ENCODE measurements at places on chromosomes 2 and 18.

DNA sequence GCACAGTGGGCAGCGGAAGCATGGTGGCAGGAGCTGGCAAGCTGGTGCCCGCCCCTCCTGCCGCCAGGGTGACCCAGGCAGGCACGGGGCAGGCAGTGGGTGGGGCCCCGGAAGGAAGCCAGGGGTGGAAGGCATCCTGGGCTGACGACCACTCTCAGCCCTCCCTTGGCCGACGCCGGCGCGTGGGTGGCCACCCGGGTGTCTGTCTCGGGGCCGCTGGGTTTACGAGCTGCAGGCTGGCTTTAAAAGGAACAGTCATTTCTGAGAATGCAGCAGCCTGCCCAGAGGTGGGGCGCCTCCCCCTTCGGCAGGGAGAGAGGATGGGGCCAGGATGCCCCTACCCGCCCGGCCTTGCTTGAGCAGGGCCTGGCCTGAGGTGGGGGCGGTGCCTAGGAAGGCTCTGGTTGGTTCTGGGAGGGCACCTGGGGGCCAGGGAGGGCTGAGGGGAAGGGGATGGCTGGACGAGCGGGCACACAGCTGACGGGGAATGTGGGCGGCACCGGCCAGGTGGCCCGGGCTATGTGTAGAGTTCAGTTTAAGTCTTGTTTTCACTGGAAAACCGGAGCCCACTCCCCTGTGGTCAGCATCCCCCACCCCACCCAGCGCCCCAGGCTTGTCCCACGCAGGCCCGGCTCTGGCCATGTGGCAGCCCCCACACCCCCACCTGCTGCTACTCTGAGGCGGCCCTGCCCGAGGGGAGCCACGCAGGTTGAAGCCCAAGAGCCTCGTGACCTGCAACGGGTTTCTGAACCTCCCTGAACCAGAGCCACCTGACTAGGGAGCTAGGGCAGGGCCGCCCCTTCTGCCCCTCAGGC, 6.3 kb downstream of the BOK start:
- no peak for DNase-seq

DNA sequence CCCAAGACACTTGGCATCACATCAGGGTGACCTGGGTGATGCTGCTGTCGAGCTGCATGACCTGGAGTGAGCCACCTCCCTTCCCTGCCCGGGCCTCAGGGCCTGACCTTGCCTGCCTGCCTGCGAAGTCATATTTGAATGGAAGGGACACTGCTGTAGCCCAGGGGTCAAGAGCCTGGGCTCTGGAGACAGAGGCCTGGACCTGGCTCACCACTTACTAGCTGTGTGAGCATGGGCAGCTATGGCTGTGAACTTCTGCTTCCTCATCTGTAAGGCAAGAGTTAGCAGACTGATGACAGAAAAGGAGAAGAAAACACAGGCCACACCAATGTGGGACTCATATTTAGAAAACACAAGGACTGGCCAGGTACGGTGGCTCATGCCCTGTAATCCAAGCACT, 118.7 kb downstream of the ZFP36L2 start:
- DNase-seq = no peak

DNA sequence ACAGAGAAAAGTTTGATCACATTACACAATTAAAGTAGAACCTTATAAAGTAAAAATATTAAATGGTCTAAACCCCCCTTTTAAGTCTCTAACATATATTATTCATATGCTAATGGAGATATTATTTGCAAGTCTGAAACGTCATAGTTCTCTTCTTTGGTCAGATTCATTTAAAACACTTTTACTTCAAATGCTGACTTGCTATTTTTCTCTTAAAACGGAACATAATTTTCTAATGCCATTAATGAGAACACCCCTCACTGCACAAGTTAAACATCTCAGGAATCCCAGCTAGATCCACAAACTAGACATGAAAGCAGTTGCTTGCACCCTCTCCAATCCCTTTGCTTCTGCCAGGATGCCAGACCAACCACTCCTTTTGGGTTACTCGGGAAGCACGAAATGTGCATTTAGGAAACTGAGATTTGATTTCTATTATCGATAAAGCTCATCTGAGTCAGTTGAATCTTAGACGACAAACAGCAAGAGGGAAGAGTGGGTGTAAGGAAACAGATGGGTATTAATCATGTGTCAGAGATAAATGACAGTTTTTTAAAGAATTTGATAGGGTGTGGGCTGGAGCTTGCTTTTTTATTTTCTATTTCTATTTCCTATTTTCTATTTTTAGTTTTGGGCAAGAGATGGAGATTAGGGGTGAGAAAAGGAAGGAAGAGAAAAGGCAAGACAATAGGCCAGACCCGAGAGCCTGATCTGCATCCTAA, 1.5 kb downstream of the ADD2 start:
- DNase-seq = no peak

DNA sequence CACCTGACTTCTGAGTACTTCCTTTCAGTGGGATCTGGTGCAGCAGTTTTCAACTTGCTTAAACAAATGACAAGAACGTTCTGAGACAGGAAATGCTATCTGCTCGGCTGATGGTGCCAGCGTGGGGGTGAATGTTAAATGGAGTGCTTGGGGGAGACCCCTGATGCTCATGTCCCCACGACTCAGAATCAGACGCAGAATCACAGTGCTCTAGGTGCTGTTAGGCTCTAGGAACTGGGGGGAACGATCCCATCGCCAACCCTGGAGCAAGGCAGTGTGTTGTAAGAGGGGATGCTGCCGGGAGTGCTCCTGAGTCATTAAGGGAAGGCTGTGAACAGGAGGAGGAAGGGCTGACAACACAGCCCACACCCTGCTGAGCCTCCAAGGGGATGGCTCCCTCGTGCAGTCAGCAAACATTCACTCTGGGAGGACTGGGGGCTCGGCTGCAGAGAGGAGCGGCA, 34.1 kb upstream of the KCNF1 start:
- no peak for DNase-seq

GRCh38 chr2:105070010-105070865, 32.4 kb downstream of the MRPS9 start:
- DNase-seq = no peak

DNA sequence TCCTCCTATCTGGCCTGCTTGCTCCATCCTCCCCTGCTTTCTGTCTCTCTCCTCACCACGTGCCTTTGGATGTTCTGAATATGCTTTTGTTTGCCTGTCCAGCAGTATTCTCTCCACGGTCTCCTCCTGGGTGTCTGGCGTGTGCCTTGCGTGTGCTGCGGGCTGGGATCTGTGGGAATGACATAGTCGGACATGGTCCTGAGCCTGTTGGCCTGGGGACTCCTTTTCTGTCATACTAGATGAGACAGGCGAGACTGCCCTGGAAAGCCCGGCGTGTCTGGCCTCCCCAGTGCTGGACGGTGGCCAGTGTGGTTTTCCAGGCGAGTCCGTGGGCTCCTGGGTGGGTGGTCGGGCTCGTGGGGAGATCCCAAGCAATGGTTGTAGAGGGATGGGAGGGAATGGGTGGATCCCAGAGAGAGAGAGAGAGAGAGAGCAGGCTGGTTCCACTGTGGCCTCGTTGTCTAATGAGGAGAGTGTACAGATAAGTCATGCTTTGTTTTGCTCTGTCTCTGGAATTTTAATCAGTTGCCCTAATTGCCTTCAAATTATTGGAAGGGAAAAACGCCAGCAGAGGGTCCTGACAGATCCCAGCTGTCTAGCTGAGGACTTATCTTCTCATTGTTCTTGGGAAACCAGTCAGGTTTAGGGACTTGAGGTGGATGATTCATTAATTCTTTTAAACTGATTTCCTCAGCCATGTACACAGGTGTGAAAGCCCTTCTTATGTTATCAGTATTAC, 58.3 kb downstream of the HPCAL1 start:
- no peak for DNase-seq

- no peak for DNase-seq
Measured at GRCh38 chr2:38214209-38214717, 138.3 kb upstream of the CYP1B1 start.

DNA sequence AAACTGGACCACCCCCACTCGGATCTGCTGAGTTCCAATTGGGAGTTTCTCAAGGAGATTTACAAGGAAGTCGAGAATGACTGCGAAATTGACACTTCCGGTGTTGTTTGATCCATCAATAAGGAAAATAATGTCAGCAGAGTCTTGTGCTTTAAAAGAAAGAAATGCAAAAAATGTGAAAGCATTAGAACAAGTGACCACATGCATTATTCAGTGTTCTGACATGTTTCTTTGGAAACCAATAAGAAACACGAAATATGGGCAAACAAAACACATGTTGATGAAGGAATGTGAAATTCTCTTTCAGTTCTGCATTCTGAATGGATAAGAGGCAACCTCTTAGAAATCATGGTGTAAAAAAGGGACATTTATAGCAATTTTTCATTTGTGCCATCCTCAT, 25.9 kb downstream of the COL6A3 start:
- DNase-seq = no peak

- no peak for DNase-seq
Measured at GRCh38 chr2:15688924-15689568, 97.4 kb downstream of the DDX1 start.

- DNase-seq = no peak
Measured at GRCh38 chr2:161159456-161160225, 587 bp upstream of the TANK start.

GRCh38 chr2:216478151-216478550, 20.5 kb upstream of the RPL37A start:
- no peak for DNase-seq

GRCh38 chr2:12719400-12720277, 2.9 kb downstream of the TRIB2 start:
- DNase-seq = no peak

DNA sequence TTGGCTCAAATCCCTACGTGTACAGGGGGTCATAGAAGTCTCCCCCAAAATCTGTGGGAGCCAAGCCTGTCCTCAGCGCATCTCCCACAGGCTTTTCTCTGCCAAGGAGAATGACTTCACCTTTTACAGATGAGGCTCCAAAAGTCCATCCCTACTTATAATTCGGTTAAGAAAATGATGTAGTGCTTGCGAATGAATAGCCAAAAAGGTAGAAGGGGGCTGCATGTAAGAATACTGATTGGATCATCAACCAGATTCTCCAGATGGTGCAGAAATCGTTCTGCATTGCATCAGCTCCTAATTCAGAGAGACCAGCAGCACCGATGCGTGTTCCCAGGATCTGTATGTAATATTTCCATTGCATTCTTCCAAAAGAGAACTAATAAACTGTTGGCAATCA, 91.9 kb downstream of the EPHA4 start:
- no peak for DNase-seq

- DNase-seq = no peak
Measured at GRCh38 chr2:238155761-238156694, 2.7 kb upstream of the ERFE start.

DNA sequence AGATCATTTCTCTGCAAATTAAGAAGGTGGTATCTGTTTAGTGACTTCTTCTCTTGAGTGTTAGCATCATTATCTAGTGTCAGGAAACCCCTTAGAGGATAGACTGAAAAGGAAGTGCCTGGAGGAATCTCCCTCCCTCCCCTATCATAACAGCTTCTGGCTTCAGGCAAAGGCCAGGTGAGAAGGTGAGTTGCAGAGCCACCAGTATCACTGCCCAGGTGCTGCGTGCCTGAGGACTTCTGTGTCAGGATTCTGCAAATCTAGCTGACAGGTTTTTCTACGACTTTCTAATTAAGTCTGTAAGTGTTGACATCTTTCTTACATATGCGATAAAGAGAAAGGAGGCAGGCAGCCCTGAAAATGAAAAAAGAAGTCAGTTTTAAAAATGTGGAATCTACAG, 111.9 kb downstream of the CCDC85A start:
- DNase-seq = no peak

DNA sequence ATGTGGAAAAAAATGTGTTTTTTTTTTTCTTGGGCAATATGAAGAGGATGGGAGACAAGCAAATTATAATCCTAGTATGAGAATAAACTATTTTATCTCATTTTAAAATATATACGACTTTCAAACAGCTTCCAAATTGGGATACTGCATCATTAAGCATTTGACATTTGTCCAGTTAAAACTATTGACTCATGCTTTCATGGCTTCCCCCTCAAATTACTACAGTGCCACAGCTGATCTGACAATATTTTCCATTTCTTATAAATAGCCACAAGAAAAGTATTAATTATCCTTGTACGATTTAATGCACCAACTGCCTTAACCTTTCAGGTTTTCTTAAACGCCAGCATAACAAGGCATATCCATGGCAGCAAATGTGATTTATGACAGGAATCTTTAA, 1134.8 kb upstream of the ZEB2 start:
- DNase-seq = no peak

DNA sequence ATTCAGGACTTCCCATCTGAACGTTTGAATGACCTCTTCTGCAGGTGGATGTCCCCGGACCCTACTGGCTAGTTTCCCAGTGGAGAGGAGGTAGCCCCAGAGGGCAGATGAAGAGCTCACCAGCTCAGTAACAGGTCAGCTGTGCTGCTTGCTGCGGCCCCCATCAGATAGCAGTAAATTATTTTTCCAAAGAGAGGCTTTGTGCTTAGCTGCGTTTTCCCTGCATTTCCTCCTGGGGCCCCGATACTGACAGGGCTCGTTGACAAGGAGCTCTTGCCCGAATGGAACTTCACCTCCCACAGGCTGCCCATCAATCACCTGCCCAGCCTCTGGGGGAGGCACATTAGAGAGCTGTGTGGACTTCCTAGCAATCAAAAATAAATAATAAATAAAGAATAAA, 185.8 kb downstream of the DOK6 start:
- DNase-seq = no peak

DNA sequence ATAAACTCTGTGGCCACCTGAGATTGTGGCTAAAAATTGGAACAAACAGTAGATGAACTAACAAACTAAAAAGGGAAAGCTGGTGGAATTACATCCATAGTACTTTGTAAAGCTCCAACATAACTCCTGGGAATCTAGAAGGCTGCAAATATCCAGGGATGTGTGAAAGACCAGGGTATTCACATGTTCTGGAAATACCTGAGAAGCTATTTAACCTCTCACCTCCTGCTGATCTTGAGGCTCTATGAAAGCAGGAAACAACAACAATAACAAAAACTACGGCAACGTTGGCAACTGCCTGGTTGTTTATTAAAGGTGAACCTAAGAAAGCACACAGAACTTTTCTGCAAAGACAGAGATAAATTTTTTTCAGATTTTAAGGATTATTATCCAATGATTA, 171.3 kb downstream of the CCDC178 start:
- DNase-seq = no peak

- DNase-seq = no peak
Measured at GRCh38 chr18:58336605-58337004, 292.3 kb downstream of the ALPK2 start.

- no peak for DNase-seq
Measured at GRCh38 chr2:157174321-157174720, 83.2 kb upstream of the GALNT5 start.

DNA sequence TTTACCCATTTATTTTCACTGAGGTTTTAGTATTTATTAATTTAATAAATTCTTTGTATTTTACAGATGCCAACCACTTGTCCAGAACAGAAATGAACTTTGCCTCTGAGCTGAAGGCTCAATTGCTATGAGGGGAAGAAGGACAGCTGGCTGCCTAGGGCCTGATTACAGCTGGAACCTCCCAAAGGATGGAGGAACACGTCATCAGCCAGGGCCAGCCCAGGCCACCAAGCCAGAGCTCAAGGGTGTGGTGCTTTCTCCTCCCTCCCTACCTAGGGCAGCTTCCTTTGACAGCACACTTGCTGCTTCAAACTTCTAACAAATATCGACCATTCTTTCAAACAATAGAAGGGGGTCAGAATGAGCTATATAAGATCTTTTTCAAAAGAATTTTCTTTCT, 19.7 kb upstream of the RIOK3 start:
- no peak for DNase-seq

All from activated CD4-positive, CD25-positive, alpha-beta regulatory T cell treated with anti-CD3 and anti-CD28 coated beads, Interleukin-2, amount 50 U/mL, for 72 hours (primary cell).